ENCODE measurements at places on chromosomes 2 and 18.

DNA sequence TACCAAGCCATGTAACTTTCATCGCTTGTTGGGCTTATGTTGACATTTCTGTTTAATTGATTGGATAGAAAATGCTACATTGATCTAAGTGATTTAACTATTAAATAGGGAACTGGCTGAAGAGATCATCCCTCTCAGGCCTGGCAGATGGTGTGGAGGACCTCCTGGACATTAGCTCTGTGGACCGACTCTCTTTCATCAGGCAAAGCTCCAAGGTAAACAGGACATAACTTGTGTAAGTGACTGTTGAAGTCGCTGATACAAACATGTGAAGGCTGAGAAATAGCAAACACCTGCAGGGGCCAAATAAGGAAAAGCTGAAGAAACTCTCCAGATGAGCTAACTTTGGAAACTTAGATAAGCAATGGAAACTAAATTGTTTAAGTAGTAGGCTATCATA, 68.8 kb downstream of the UNC80 start:
- DNase-seq: no peak

GRCh38 chr2:37379881-37380296, 35.5 kb downstream of the QPCT start:
- no peak for DNase-seq

GRCh38 chr2:194672994-194673393, 984.0 kb upstream of the SLC39A10 start:
- DNase-seq: no peak

DNA sequence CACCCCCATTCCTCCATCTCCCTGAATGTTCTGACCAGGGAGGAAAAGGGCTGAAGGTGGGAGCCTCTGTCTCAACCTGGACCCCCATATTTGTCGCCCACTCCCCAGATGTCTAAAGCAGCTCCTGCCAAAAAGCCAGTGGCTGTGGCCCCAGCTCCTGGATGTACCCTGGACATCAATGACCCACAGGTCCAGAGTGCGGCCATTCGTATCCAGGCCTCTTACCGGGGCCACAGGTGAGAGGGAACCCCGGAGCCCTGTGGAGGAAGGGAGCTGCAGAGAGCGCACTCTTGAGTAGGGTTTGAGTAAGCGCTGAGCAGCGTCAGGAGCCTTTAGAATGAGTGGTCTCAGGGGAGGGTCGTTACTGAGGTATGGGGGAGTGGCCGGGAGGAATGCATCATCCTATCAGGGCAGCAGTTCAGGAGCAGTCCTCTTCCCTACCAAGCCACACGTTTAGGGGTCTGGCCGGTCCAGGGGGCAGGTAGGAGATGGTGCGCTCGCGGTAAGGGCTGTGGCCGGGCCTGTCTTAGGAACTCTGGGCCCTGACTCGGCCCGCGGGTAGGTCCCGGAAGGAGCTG, 2.4 kb upstream of the GMPPA start:
- no peak for DNase-seq
